GM23248 (cell line): ENCODE measurements at places on chromosomes 5 and 9.
A peak's percentile ranks its signal among the peaks of the same experiment; 100 is the strongest.

GRCh38 chr9:31103836-31104235, 1280.6 kb upstream of the ACO1 start:
- DNase-seq: no peak

- DNase-seq: peak; percentile 55
Measured at GRCh38 chr9:14096258-14096922, 217.6 kb downstream of the NFIB start.

GRCh38 chr5:157088342-157088990, 20.4 kb downstream of the HAVCR2 start:
- DNase-seq: no peak

- peak; percentile 55 for DNase-seq
Measured at GRCh38 chr5:141354900-141355469, at the start of gene PCDHGA4. Gene PCDHGA4 (plus strand): TSS chr5:141355021. CDS start chr5:141355108, 87 bp downstream.
